ENCODE measurements at places on chromosomes 12 and 14.

DNA sequence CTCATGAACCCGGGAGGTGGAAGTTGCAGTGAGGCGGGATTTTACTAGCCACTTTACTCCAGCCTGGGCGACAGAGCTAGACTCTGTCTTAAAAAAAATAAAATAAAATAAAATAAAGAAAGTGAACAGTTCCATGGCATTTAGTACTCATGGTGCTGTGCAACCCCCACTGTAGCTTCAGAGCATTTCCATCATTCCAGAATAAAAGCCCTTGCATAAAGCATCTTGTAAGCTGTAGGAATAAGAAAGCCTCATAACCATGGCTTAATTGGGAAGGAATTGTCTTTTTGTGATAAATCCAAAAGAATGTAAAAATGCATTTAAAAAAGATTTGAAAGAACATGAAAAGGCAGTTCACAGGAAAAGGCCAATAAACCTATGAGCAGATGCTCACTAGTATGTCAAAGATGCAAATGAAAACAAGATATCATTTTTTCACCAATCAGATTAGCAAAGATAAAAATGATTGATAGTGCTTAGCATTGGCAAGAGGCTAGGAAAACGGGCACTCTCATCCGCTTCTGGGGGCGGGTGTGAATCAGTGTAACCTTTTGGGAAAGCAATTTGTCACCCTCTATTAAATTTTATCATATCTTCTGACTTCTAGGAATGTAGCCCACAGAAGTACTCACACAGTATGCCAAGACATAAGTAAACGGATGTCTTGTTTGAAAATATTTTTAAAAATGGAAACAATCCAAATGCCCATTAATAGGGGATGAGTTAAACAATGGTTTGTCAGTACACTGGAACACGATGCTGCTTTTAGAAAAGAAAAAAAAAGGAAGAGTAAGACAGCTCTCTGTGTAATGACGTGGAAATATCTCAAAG lies 46.6 kb downstream of the CFAP251 start:
- DNase-seq = peak; percentile 73

DNA sequence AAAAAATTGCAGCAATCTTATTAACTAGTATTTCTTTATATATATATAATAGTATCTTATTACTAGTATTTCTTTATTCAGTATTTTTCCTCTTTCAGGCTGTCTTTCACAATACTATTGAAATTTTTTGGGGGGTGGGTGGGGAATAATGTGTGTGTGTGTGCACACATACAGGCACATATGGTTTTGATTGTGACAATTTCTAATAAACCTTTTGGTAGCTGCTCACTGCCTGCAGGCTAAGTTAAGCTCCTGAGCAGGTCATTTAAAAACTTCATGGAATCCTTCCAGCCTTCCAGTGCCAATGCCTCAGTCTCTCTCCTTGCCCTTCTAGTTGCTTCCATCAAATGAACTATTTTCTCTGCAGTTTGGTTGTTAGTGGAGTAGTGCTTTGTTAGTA lies 490.1 kb downstream of the PCNX1 start:
- no peak for DNase-seq

GRCh38 chr12:7994731-7995205 lies 37.7 kb upstream of the FOXJ2 start:
- peak; percentile 93 for DNase-seq

DNA sequence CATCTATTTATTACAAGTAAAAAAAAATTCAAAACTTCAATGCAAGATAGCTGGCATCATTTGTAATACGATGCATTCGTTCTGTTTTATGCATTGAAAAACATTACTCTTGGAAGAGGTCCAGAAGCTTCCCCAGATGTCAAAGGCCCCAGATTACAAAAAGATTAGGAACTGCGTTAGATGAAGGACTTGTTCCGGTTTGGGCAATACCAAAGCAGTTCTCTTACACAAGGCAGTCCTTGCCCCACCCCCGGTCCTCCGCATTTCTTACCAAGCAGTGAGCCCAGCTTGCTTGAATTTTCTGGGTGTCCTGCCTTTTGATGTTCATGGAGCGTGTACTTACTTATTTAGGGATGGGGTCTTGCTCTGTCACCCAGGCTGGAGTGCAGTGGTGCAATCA lies 4.8 kb upstream of the HVCN1 start:
- no peak for DNase-seq

- no peak for DNase-seq
Measured at GRCh38 chr14:87810711-87811110, 182.3 kb downstream of the GALC start.

GRCh38 chr12:34327671-34328070 lies 305.4 kb downstream of the ALG10 start:
- no peak for DNase-seq

GRCh38 chr12:129351481-129351880 lies 498.2 kb downstream of the GLT1D1 start:
- no peak for DNase-seq

- peak; percentile 31 for DNase-seq
Measured at GRCh38 chr12:7642876-7643309, 22.8 kb downstream of the APOBEC1 start.

DNA sequence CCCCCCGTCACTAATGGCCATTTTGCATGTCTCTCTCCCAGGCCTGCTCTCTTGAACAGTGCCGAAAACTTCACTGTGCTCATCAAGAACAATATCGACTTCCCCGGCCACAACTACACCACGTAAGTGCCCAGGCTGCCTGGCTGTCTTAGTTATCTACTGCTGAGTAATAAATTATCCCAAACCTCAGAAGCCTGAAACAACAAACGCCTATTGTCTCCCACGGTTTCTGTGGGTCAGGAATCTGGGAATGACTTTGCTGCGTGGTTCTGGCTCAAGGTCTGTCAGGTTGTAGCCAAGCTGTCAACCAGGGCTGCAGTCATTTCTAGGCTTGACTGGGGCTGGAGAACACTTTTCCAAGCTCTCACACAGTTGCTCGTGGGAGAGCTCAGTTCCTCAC lies 32.6 kb downstream of the P2RX7 start:
- no peak for DNase-seq

DNA sequence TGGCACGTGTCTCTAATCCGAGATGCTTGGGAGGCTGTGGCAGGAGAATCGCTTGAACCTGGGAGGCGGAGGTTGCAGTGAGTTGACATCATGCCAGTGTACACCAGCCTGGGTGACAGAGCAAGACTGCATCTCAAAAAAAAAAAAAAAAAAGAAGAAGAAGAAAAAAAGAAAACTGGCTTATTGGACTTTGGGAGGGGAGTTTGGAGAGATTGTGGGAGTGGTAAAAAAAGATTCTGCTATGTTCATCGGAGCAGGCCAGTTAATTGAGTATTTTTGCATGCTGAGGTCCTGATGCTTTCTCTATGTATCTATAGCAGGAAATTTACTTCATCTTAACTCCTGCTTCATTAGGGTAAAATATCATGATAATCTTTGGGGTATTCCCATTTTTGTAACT lies 11.6 kb downstream of the CNOT2 start:
- DNase-seq = no peak

DNA sequence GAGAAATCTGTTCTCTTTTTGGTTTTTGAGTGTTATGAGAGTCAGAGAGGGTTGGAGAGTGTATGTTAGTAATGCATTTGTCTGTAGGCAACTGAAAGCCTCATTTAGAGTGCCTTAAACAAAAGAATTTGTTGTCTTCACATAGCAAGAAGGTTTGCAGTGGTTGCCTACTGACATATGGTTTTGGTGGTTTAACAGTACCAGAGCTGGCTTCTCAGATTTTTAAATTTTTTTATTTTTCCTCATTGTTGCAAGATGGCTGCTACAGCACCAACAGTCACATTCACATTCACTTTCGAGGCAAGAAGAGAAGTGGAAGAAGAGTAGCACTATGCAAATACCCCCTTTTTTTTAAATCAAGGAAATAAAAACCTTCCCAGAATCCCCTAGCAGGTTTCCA lies 106.5 kb downstream of the ADCK1 start:
- no peak for DNase-seq

DNA sequence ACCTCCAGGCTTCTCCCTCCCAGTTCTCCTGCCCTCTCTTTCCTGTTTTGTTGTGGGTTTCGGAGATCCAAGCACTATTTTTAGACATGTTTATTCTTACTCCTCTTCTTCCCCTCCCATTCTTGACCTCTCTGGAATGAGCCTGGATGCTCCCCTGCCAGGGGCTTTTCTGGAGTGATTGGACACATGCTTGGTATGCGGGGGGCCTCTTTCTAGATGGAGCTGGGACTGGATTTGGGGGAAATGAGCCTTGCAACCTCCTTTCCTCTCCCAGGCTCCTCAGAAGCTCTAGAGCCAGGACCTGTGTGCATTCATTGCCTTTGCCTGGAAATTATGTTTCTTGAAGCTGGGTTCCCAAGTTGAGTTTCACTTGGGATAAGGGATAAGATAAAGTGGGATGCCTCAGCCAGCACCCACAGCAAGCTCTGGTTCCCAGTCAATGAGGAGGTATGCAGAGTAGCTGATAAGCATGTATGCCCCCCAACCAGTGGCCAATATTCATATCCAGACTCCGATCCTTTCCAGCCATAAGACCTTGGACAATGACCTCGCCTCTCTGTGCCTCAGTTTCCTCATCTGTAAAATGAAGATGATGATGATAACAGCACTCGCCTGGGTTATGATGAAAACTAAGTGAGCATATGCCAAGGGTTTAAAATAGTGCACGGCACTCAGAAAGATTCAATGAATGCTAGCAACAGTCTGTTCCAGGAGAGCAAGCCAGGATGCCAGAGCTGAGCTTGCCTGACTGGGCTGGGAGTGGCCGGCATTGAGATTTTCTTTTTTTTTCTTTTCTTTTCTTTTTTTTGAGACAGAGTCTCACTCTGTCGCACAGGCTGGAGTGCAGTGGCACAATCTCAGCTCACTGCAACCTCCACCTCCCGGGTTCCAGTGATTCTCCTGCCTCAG lies 97.8 kb downstream of the SCARB1 start:
- DNase-seq = no peak

DNA sequence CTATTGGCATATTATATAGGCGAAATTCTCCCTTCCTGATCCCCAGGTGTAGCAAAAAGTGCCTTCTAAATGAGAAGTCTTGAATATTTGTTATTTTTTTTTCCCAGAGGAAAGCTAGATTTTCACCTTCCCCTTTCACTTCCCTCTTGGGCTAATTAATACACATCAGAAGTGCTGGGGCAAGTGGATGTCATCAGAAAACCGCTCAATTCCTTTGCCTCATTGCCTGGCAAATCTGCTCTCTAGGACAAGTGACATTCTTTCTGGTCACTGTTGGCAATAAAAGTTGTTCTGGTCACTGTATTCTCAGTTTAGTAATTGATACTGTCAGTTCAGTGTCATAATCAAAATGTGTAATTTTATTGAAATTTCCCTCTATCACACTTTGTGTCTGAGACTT lies 174.5 kb downstream of the ETNK1 start:
- DNase-seq = no peak

DNA sequence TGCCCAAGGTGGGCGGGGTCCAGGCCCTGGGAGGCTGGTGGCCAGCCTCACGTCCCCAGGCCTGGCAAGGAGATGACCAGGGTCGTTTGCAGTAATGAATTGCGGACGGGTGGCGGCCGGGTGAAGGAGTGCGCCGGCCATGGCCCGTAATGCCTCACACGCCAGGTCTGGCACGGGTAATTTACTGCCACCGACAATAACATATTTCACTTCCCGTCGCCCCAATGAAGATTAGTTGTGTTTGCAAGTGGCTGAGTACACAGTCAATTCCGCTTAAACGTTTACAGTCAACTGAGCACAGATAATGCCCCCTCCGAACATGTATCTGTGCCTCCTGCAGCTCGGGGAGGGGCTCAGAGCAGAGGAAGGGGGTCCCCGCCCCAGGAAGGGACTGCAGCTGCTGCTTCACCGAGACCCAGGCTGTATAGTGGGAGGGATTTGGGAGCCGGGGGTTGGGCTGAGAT lies 48.3 kb downstream of the MVK start:
- DNase-seq = no peak

GRCh38 chr14:78592616-78593219 lies 422.5 kb downstream of the NRXN3 start:
- no peak for DNase-seq

DNA sequence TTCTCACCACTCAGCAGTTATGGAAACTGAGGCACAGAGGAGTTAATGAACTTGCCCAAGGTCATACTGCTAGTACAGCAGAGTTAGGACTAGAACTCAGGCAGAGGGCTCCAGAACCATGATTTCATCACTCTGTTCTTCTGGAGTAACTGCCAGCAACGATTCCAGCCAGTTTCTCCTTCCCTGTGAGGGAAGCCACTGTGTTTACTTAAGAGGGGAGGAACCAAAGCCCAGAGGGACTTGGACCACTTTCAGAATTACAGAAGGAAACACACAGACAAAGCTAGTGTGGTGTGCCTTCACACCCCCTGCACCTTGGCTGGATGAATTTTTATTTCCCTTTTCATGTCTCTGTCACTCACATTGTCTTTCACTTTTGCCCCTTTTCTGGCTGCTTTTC lies 398.2 kb downstream of the DPF3 start:
- no peak for DNase-seq

- DNase-seq = no peak
Measured at GRCh38 chr12:22329621-22330020, 4.9 kb downstream of the ST8SIA1 start.

DNA sequence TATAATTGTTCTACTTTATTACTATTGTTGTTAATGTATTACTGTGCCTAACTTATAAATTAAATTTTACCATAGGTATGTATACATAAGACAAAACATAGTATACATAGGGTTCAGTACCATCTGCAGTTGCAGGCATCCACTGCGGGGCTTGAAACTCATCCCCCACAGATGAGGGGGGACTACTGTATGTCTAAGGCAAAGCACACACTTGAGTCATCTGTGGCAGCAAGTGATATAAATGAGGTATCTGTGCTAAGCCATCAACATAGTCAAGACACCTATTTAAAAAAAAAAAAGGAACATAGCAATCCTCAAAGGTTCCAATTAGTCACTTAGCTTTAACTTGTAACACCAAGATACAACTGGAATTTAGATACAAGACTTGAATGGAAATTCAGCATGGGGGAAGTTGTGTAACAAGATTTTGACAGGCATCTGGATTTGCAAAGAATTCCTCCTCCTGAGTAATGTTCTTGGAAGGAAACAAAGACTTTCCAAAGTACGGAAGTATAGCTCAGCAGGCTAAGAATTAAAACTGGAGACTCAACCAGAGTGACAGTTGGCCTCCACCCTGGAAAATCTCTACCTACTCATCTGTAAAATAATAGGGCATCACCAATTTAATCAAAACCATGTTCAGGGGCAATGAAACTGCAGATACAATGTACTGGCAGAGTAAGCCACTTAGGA lies 14.9 kb downstream of the DCAF5 start:
- DNase-seq = peak; percentile 71

DNA sequence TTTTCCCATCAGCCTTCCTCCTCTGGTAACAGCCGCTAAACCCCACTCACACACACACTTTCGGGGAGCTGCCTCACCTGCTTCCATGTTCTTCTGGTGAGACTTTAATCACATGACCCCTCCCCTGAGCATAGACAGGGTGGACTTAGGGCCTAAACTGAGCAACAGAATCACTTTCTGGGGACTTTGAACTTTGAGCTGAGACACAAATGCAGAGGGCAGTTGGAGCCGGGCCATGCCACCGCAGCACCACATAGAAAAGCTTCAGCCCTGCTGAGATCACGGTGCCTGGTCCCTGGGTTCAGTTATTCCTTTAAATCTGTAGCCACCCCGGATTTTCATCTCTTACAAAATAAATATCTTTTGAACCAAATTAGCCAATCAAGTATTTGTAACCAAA lies 18.4 kb upstream of the MAP3K9 start:
- DNase-seq = no peak
